RPMI7951 (cell line): ENCODE measurements at places on chromosomes 6 and 20. TPM values are rescaled to one million over a fixed set of nuclear protein-coding genes. Genes with fewer than 3 reads are reported as not detected.

The PPIL4 gene
- total RNA-seq: 34.9 and 48.9 TPM in 2 replicates

The ZNF311 gene
- 1.1 and 2.4 TPM in 2 replicates for total RNA-seq

The NTSR1 gene
- total RNA-seq: 15.0 and 19.7 TPM in 2 replicates

The ECI2 gene
- total RNA-seq: 154 and 176 TPM in 2 replicates

The HLA-DRA gene
- total RNA-seq: 18.8 and 21.4 TPM in 2 replicates

The PPP1R18 gene
- total RNA-seq: 77.4 and 83.9 TPM in 2 replicates

The CDKAL1 gene
- total RNA-seq: 22.3 and 22.5 TPM in 2 replicates

The NEURL2 gene
- 3.0 and 5.5 TPM in 2 replicates for total RNA-seq

The SPATS1 gene
- not detected in 2 replicates for total RNA-seq

The TENT5A gene
- total RNA-seq: 14.8 and 15.5 TPM in 2 replicates

The ABRACL gene
- 60.0 and 63.2 TPM in 2 replicates for total RNA-seq

The EFCAB8 gene
- 0.10 and 1.1 TPM in 2 replicates for total RNA-seq

The RBBP8NL gene
- total RNA-seq: not detected in 2 replicates

The CSNK2A1 gene
- 127 and 146 TPM in 2 replicates for total RNA-seq

The TRERF1 gene
- 4.0 and 5.2 TPM in 2 replicates for total RNA-seq

The HAO1 gene
- 0.20 TPM in 1 of 2 replicates, not detected in the other for total RNA-seq

The DNAH8 gene
- total RNA-seq: under 0.01 TPM in 1 of 2 replicates, not detected in the other

The SNTA1 gene
- total RNA-seq: 45.1 and 48.4 TPM in 2 replicates

The NKX2-2 gene
- 0.20 TPM in 1 of 2 replicates, not detected in the other for total RNA-seq

The LY6G6D gene
- not detected in 2 replicates for total RNA-seq

The DYNLRB1 gene
- total RNA-seq: 287 and 346 TPM in 2 replicates

The EDN3 gene
- not detected in 2 replicates for total RNA-seq

The NCOA3 gene
- total RNA-seq: 40.7 and 47.9 TPM in 2 replicates

The DCDC2 gene
- under 0.01 TPM in 1 of 2 replicates, not detected in the other for total RNA-seq

The SGK2 gene
- not detected in 2 replicates for total RNA-seq

The ZNF76 gene
- total RNA-seq: 12.4 and 12.7 TPM in 2 replicates

The GNMT gene
- 0.12 TPM in 1 of 2 replicates, not detected in the other for total RNA-seq

The ZC2HC1B gene
- not detected in 2 replicates for total RNA-seq

The SNAP25 gene
- total RNA-seq: 31.3 and 42.7 TPM in 2 replicates

The ZSCAN9 gene
- total RNA-seq: 16.7 and 21.0 TPM in 2 replicates

The SNX3 gene
- total RNA-seq: 284 and 359 TPM in 2 replicates

The SLC35F1 gene
- 0.68 and 0.84 TPM in 2 replicates for total RNA-seq

The RAMACL gene
- 0.24 and 0.29 TPM in 2 replicates for total RNA-seq

The FOXQ1 gene
- total RNA-seq: not detected in 2 replicates

The MACROD2 gene
- 0.20 and 0.24 TPM in 2 replicates for total RNA-seq

The IRAK1BP1 gene
- 5.3 and 5.4 TPM in 2 replicates for total RNA-seq

The PRR18 gene
- total RNA-seq: not detected in 2 replicates

The CEP250 gene
- total RNA-seq: 25.5 and 49.8 TPM in 2 replicates

The LTA gene
- total RNA-seq: not detected in 2 replicates

The ETV7 gene
- 0.24 and 0.39 TPM in 2 replicates for total RNA-seq

The OXT gene
- total RNA-seq: not detected in 2 replicates

The PDYN gene
- not detected in 2 replicates for total RNA-seq
